Activated CD4-positive, alpha-beta T cell treated with anti-CD3 and anti-CD28 coated beads for 36 hours (primary cell): ENCODE measurements at places on chromosomes 2 and 18.
A peak's percentile ranks its signal among the peaks of the same experiment; 100 is the strongest.

DNA sequence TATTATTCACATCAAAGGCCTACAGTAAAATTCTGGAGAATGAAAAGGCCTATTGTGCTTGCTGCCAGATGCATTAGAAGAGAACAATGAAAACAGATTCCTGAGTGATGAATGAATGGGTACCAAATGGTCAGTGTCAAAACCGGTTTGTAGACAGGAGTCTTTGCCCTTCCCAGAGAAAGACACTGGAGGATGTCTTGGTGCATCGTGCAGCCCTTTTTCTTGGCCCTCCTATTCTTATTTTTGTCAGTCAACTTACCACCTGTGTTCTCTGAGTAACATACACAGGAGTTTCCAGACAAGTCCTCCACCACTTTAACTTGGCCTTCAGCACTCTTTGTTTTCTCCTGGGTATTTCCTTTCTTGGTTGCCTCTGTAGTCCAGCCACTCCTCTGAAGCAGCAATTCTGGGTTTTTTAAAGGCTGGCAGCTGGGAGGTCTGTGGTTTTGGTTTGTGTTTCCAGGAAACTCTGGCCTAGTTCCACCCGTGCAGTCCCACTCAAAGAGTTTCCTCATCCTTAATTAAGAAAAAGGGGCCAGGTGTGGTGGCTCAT is 29.4 kb downstream of the PSTPIP2 start:
- peak; percentile 26 for DNase-seq

GRCh38 chr2:78315368-78315767 is 710.1 kb upstream of the REG3G start:
- no peak for DNase-seq

GRCh38 chr18:49993299-49993698 is 180.0 kb upstream of the ACAA2 start:
- DNase-seq, result no peak

DNA sequence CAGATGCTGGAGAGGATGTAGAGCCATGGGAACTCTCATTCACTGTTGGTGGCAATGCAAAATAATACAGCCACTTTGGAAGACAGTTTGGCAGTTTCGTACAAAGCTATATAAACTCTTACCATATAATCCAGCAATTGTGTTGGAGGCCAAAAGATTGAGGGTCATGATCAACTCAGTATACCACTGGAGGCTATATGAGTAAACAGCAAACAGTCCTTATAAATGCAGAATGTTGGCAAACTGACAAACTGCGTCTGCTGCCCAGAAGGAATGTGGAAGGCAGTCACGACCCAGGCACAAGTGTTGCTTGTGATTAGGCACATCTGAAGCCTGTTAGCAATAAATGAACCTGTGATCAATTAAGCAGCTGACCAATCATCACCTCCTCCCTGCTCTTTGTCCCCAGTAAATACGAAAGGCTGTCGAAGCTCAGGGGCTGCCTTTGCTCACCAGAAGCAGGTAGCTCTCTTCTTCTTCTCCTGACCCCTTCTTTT is 98.1 kb upstream of the SPOPL start:
- no peak for DNase-seq

GRCh38 chr2:84735389-84735788 is 145.5 kb downstream of the TRABD2A start:
- DNase-seq, result no peak

GRCh38 chr18:38077229-38077628 is 511.6 kb upstream of the CELF4 start:
- no peak for DNase-seq

- peak; percentile 24 for DNase-seq
These were observed 5.4 kb downstream of the MARS2 start for GRCh38 chr2:197710424-197711042.

DNA sequence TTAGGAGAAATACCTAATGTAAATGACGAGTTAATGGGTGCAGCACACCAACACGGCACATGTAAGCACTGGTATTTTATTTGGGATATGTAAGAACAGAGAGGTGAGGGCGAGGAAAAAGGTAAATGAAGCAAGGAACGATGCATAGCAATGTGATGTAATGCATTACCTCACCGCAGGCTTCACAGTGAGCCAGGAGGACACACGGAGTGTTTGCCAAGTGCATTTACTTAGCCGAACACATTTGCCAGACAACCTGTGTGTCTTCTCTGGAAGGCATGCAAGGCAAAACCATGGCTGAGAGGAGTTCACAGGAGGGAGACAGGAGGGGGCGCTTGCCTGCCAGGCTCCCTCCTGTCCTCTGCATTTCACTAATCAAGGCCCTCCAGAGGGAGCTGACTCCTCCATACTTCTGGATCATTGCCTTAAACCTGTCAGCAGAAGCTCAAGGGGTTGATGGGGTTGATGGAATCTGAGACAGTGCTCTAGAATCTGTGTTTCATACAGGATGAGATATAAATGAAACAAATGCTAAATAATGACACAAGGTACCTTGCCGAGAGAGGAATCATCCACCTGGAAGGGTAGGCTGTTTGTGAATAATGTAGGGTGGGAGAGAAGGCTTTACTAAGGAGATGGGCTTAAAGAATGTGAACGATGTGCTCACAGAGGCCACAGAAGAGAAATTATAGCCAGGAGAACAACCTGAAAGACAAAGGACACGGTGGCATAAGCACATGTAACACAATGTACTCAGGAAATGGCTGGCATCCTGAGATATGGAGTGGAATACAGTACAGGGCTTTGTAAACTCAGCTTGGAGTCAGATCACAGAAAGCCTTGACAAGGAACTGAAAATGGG is 9.1 kb upstream of the TPRKB start:
- no peak for DNase-seq

DNA sequence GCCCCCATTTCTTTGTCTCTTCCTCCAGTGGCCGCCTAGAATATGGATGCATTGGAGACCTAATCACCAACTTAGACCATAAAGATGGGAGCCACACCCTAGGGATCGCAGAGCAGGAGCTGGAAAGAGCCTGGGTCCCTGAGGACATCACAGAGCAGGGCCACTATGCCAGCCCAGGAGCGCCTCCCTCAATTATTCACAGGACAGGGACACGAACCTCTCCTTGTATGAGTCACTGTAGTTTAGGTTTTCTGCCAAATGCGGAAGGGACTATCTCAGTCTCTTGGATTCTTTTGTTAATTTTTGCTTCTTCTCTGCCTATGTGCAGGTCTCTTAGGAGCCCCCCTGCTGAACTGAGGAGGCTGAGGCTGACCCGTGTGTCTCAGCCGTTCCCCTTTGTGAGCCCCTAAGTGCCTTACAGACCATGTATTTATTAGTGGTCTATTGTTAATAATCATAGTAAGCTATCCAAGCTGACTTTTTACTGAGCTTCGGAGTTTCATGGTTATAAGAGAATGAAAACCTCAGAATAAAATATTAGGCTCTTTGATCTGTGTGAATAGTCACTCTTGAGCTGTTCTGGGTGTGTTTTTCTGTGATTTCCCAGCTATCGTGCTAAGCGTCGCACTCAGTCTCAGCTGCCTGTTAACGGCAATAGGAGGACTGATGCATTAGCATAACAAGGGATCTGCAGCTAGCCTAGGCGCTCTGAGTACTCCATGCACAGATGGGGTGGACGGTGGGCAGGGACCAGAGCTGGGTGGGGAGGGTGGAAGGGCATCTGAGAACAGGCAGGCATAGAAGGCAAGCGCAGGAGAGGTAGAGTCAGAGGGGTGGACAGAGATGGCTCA is 12.7 kb upstream of the PTPN4 start:
- no peak for DNase-seq

DNA sequence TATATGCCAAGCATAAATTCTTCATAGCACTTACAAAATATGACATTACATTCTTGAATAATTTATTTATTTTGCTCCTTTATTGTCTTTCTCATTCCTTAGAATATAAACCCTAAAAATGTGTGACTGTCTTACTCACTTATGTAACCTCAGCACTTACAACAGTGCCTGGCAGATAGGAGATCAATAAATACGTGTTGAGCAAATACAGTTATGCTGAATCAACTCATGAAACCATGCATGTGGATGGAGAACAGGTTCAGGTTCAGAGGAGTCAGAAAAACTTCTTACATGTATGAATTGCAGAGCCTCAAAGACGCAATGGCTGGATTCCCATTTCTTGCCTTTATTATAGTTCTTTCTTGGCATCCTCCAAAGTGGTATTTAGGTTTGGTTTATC is 659.4 kb upstream of the CHAC2 start:
- no peak for DNase-seq

DNA sequence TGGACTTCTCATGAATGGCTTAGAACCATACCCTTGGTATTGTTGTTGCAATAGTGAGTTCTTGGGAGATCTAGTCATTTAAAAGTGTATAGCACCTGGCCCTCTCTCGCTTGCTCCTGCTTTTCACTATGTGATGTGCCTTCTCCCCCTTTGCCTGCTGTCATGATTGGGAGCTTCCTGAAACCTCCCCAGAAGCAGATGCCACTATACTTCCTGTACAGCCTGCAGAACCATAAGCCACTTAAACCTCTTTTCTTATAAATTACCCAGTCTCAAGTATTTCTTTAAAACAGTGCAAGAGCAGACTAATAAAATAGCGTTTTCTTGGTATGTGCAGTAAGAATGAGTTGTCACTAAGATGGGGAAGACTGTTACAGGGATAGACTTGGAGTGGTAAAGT is 31.6 kb downstream of the BAZ2B start:
- no peak for DNase-seq

- DNase-seq, result peak; percentile 85
These were observed at the start of gene RAPH1 for GRCh38 chr2:203535078-203535783. TSS of gene RAPH1 (minus strand) at chr2:203535301. CDS start at chr2:203495353, 39,948 bp downstream.
